ENCODE measurements at places on chromosomes 6 and 20. TPM values are rescaled to one million over a fixed set of nuclear protein-coding genes. Genes with fewer than 3 reads are reported as not detected.

GRCh38 chr20:2633381-2633780 is 19.1 kb upstream of the NOP56 start:
- no peak for DNase-seq

DNA sequence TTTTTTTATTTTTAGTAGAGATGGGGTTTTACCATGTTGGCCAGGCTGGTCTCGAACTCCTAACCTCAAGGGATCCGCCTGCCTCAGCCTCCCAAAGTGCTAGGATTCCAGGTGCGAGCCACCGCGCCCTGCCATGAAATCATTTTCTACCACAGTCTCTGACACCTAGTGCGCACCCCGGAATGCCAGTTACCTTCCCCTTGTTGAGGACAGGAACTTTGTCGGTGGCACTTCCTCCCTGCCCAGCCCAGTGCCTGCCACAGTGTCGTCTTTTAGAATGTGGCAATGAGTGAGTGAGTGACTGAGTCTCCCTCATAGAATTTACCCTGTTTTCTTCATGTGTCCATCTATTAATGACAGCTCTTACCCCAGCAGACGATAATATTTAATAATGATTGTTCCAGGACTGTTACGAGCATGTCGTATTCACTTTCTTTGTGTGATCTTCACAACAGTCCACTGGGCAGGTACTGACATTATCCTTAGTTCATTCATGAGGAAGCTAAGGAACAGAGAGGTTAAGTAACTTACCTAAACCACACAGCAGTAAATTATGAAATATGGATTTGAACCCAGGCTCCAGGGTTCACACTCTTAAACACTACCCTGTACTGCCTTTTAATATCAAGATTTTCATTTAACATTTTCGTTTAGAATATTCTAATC is 1.8 kb downstream of the OSBPL2 start:
- no peak for DNase-seq

The RIPOR2 gene
- 195 TPM for total RNA-seq

The FAM50B gene
- total RNA-seq, result 11.2 TPM

Data from activated naive CD8-positive, alpha-beta T cell treated with anti-CD3 and anti-CD28 coated beads, Interleukin-2, amount 10 ng/mL, durations not matched to agents 7 days and 5 days (primary cell).